Right lobe of liver (tissue), 6 donors: ENCODE measurements at places on chromosomes 6 and 20. TPM values are rescaled to one million over a fixed set of nuclear protein-coding genes. Genes with fewer than 3 reads are reported as not detected.

Gene MUC21
- total RNA-seq, result not detected

Gene TINAG
- not detected for total RNA-seq

DNA sequence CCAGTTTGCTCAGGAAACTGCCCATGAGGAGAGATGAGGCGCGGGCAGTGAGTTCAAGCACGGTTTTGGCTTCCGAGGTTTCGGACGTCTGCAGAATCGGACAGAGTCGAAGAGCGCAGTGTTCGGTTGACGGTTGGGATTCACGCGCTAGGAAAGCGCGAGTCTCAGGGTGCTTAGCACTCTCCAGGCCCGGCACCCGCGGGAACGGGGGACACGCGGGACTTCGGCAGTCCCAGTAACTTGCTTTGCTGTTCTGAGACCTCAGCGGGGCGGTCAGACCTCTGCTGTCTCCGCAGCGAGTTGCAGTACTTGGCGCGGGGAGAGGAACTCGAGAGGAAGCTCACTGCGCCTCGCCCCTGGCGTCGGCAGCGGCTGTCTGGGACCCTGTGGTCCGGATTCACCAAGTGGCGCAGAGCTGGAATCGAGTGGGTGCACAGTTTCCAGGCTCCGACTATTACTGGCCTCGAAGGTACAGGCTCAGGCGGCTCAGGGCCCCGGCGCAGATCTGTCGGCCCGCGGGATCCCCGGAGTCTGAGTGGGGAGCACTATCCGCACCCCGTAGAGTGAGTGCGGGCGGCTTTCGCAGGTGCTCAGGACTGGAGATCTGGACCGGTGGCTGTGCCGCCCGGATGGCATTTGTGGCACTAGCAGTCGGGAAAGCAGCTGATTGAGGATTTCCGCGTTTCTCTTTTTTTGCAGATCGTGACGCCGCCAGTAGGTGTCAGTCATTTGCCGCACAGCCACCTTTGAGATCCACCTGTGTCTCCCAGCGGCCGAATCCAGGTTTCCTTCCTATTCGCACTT is at the start of gene POM121L2:
TSS of gene POM121L2 (minus strand) at position 128 of the 804 bp plus-strand sequence. CDS start at position 25, 103 bp downstream.
- DNase-seq, result peak; percentile 65

DNA sequence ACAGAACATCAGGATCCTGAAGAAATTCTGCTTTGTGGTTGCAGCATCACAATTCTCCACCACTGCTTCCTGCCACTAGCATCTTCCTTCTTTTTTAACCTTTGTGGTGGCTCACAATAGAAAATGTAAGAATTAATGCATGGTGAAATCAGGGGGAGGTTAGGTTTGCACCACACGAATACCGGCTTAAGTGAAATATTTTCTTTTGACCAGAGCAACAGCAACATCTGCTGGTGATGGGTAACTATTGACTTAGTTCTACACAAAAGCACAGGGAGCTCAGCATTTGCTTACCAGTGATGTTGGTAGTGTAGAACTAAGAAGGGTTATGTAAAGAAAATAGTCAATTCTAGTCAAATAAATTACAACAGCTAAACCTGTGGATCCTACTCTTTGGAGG is 280.5 kb downstream of the SYNE1 start:
- DNase-seq, result no peak

DNA sequence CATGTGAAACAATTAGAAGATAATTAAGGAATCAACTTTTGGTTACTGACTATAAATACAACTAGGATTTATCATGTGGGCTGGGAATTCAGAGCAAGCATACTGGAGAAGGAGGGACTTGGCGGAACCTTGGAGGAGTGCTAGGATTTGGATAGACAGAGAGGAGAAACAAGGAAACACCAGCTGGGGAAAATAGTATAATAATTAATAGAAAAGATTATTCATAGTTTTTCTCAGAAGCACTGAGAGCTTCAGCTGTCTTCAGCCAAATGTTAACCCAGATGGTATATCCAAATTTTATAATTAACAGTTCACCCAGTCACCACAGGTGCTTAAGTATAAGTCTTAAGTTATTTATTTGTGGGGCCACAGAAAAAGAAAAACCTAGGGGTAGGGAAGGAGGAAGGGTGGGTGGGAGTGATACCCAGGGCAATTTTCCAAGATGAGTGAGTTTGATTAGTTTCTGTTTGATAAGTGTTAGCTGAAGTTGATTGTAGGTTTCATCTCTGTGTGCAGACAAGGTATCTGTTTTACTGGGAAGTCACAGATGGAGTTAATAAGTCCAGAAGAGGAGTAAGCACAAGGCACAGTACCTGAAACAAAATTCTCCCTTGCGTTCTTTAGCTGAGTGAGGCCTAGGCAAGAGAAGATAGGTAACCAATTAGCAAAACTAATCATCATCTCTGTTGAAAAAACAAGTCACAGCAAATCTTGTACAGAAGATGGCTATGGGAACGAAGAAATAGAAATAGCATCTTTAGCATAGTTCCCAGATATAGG is 175.5 kb downstream of the TFAP2B start:
- no peak for DNase-seq

Gene PLN
- not detected for total RNA-seq

Gene SNAP91
- not detected for total RNA-seq

GRCh38 chr6:100339574-100340255 is 125.0 kb downstream of the SIM1 start:
- DNase-seq, result no peak

- DNase-seq, result no peak
Measured at GRCh38 chr6:108719477-108719876, 128.7 kb upstream of the ARMC2 start.
